Activated CD4-positive, alpha-beta T cell treated with anti-CD3 and anti-CD28 coated beads, Interleukin-2, amount 10 ng/mL, durations not matched to agents 7 days and 5 days (primary cell): ENCODE measurements at places on chromosomes 12 and 14. TPM values are rescaled to one million over a fixed set of nuclear protein-coding genes. Genes with fewer than 3 reads are reported as not detected.

Gene KLHL33
- 0.17 TPM for total RNA-seq

Gene IL26
- 1.00 TPM for total RNA-seq

Gene FOXN4
- not detected for total RNA-seq

Gene GRIN2B
- not detected for total RNA-seq

Gene ASPG
- not detected for total RNA-seq

Gene FAM186B
- total RNA-seq: 0.15 TPM

DNA sequence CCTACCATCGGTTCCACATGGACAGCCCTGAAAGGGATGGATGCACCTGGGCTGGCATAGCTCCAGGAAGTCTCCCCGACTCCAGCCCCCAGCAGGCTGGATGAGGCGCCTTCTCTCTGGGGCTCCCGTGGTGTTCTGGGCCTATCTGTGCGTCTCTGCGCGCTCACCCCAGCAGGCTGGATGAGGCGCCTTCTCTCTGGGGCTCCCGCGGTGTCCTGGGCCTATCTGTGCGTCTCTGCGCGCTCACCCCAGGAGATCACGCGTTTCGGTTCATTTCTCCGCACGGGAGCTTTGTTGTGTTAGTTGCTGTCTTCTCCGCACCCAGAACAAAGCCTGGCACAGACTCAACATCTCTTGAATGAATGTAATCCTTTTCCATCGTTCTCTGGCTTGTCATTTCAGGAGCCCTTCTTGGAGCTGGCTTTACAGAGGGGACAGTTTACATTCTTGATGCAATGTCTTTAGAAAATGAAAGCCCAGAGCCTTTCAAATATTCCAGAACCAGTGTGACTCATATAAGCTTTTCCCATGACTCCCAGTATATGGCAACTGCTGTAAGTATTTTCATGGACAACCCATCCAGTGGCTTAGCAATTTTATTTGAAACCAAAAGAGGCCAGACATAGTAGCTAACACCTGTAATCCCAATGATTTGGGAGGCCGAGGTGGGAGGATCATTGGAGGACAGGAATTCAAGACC, 40.3 kb downstream of the CFAP251 start:
- H3K4me3 ChIP-seq: no peak overlapping the region
- no peaks in the 10 kb centered on the region for H3K36me3 ChIP-seq
- DNase-seq: no peak
- peaks cover 2% of the 10 kb centered on the region for H3K27me3 ChIP-seq
- H3K27ac ChIP-seq: no peak overlapping the region
- H3K4me1 ChIP-seq: no peaks in the 10 kb centered on the region

DNA sequence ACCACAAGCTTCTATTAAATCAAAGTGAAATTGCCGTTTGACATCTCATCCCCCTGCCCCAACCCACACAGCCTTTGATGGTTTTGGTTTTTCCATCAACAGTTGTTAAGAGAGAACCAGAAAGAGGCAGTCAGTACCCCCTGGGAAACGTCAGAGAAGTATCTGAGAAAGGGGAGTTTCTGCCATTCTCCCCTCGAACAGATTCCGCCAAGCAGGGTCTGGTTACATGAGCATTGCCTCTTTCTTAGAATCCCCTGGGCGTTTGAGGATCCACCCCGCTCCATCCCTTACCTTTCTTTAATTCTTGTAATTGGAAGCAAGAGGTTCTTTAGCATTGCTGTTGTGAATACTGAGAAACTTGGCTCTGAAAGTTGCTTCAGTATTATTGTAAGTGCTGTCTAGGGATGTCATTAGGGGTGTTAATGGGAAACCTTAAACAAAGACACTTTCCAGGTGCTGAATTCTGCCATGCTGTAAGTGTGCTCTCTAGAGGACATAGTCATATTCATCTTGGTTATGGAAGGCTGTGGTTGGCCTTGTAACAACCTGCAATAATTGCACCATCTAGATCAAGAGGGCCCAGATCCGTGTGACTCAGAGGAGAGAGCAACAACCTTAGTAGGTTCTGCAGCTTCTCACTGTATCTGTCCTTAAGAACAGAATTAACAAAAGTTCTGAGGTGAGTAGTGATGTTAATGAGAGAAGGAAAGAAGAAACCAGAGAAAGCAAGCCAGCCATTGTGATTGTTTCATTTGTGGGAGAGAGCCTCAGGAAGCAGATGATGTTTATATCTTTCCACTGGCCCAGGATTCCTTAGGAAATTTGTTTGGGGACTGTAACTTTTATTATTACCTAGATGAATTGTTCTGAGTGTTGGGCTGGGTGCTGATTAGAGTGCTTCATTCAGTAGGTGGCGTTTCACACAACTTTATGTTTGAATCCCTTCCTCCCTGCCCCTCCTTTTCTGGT, 9.0 kb downstream of the TMBIM6 start:
- H3K4me1 ChIP-seq: peaks cover 73% of the 10 kb centered on the region
- H3K36me3 ChIP-seq: peaks cover 45% of the 10 kb centered on the region
- no peaks in the 10 kb centered on the region for H3K27me3 ChIP-seq
- H3K27ac ChIP-seq: peak overlapping the region; percentile 81

DNA sequence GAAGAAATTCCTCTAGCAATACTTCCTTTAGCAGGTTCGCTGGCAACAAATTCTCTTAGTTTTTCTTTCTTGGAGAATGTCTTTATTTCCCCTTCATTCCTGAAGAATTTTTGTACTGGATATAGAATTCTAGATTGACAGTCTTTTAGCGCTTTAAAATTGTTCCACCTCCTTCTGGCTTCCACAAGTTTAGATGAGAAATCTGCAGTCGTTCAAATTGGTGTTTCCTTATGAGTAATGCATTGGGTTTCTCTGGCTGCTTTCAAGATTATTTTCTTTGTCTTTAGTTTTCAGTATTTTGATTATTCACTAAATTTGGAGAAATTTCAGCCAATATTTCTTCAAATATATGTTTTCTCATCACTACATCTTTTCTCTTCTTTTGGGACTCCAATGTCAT, 33.3 kb upstream of the FGF6 start:
- H3K27ac ChIP-seq: no peak overlapping the region
- peaks cover under 1% of the 10 kb centered on the region for H3K4me1 ChIP-seq
- H3K27me3 ChIP-seq: peaks cover 20% of the 10 kb centered on the region
- DNase-seq: no peak

DNA sequence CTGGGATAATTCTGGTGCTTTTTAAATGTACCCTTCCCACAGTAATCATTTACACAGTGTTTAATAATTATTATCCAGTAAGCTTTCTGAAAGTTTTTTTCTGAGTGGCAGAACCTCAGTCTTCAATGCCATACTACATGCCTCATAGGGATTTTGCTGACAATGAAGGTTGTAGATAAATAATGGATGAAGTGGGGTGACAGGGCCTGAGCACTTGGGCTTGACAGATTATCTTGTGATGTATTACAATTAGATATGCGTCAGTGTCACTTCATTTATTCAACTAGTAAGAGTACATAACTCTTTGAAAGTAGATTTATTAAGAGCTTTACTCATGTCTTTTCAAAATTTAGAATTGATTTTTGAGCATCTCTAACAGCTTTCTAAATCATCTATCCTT, 176.1 kb downstream of the PDZRN4 start:
- no peak overlapping the region for H3K4me3 ChIP-seq
- DNase-seq: no peak
- no peaks in the 10 kb centered on the region for H3K36me3 ChIP-seq
- H3K27me3 ChIP-seq: no peaks in the 10 kb centered on the region

- peak overlapping the region; percentile 95 for H3K4me3 ChIP-seq
- H3K27ac ChIP-seq: peak overlapping the region; percentile 95
- no peaks in the 10 kb centered on the region for H3K27me3 ChIP-seq
- peak; percentile 78 for DNase-seq
- H3K36me3 ChIP-seq: peaks cover 38% of the 10 kb centered on the region
Measured at GRCh38 chr12:6792522-6793201, 3.3 kb downstream of the CD4 start.

DNA sequence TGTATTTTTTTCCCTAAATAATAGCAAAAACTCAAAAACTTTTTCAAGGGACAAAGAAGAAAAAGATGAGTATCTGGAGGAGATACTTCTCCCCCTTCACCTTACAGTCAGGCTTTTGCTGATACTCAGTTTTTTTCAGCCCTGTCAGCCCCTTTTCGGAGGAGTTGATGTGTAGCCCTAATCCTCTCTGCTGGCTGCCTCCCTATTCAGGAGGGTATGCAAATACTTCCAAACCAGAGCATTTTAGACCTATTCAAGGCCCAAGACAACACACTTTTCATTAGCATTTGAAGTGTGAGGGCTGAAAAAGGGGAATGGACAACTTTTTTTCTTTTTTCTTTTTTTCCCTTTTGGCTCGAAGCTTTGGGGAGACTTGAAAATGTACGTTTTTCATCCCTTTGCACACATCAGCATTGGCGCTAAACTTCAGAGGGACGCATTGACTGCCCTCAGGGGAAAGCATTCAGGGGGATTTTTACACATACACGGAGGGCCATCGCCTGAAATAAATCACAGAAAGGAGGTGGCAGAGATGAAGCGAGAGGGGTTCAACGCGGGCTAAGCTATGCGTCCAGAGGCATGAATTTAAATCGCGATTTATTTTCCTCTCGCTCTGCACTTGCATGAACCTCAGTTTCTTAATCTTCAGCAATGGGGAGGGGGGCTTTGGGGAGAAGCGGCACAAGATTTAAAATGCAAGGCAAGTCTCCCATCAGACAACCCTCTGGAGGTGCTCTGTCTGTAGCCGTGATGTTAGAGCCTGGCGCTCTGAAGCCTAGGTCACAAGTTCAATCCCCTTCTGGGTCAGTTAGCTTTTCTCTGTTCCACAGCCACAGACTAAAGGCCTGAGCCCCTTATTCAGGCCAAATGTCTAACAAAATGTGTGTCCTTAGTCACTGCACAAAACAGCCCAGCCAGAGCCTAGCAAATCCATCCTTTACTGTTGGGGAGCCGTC, 86.3 kb downstream of the ASCL1 start:
- H3K4me3 ChIP-seq: no peak overlapping the region
- H3K27me3 ChIP-seq: no peaks in the 10 kb centered on the region
- DNase-seq: no peak
- no peaks in the 10 kb centered on the region for H3K4me1 ChIP-seq
- no peak overlapping the region for H3K27ac ChIP-seq

DNA sequence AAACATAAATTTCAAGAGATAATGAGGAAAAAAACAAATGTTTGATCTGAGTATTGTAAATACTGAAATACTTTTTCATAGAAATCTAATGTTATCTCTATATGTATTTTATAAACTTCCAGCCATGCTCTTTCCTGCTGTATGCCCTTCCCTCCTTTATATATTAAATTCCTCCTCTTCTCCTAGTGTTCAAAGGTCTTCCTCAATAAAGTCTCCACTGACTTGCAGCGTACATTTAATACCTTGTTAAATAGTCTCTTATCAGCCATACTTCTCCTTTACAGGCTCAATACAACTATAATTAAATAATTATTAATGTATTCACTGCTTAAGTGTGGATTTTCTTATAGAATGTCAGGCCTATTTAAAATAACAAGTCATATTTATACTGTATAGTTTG, 26.0 kb downstream of the ERGIC2 start:
- DNase-seq: no peak
- no peak overlapping the region for H3K4me3 ChIP-seq
- H3K27ac ChIP-seq: no peak overlapping the region
- peaks cover 10% of the 10 kb centered on the region for H3K36me3 ChIP-seq
- no peaks in the 10 kb centered on the region for H3K4me1 ChIP-seq
- no peaks in the 10 kb centered on the region for H3K27me3 ChIP-seq

DNA sequence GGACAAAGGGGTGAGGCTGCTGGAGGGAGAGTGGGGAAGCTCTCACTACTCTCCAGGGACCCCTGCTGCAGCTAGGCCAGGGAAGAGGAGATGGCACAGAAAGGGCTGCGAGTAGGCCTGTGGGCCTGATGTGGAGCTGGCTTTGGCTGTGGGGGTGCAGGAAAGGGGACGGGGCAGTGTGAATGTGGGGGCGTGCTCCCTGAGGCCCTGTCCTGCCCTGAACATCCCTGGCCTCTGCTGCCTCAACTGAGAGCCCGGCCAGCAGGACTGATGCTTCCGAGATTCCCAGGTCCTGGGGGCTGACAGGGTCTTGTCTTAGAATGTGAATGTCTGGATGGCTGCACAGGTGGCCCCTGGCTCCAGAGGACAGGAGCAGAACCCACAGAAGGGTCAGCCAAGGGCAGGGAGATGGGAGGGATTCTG, 64.2 kb downstream of the CHGA start:
- H3K36me3 ChIP-seq: peaks cover 5% of the 10 kb centered on the region
- H3K4me3 ChIP-seq: no peak overlapping the region
- peaks cover 2% of the 10 kb centered on the region for H3K4me1 ChIP-seq
- H3K27ac ChIP-seq: no peak overlapping the region
- DNase-seq: no peak

GRCh38 chr12:69672195-69672594, 26.9 kb downstream of the BEST3 start:
- H3K27me3 ChIP-seq: peaks cover 3% of the 10 kb centered on the region
- H3K36me3 ChIP-seq: no peaks in the 10 kb centered on the region
- H3K4me3 ChIP-seq: no peak overlapping the region
- no peak for DNase-seq
- H3K27ac ChIP-seq: no peak overlapping the region

DNA sequence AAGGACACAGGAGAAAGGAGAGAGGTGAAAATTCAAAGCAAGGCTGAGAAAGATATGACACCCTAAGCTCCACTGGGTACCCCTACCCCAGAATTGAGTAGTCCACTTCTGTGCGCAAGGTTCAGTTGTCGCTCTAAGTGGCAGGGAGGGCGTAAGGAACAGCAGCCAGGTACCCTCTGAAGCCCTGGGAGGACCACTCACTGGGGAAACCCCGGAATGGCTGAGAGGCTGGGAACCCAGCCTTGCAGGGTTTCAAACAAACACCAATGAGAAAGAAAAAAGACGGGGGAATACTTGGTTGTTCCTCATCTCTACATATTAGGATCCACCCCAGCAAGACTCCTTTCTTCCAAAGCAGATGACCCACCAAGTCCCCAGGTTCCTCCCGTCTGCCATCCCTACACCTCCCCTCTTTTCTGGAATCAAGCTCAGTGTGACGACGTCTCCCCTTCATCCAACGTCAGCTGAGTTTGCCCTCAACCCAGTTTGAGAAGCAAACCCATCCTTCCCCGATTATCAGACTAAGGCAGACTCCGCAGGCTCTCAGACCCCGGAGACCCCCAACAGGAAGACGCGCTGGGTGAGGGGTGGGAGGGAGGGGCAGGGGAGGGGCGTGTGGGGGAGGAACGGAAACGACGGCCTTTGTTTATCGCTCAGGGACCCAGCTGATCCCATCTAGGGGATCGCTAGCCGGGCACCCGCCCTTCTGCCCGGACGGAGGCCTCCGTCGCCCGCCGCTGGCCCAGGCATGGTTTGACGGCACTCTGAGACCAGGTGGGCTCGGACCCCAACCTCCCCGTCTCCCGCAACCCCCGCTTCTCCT, 795 bp downstream of the LMBR1L start:
- H3K36me3 ChIP-seq: peaks cover 6% of the 10 kb centered on the region
- H3K27ac ChIP-seq: peak overlapping the region; percentile 94
- peak; percentile 28 for DNase-seq

- H3K27me3 ChIP-seq: peaks cover 10% of the 10 kb centered on the region
- H3K36me3 ChIP-seq: no peaks in the 10 kb centered on the region
- no peak for DNase-seq
- H3K4me1 ChIP-seq: no peaks in the 10 kb centered on the region
Measured at GRCh38 chr12:55847033-55847432, 4.3 kb upstream of the MMP19 start.

DNA sequence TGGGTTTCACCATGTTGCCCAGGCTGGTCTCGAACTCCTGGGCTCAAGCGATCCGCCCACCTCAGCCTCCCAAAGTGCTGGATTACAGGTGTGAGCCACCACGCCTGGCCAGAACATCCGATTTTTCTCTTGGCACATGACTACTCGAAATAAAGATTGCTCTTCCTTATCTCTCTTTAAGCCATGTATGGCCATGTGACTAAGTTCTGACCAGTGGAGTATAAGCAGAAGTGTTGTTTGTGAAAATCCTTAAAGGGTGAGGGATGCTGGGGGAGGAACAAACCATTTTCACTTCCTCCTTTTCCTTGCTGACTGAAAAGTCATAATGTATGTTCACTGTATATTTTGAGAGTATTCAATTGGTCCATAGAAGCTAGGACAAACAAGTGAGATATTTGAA, 50.7 kb upstream of the ATF7IP start:
- no peak overlapping the region for H3K4me3 ChIP-seq
- no peaks in the 10 kb centered on the region for H3K36me3 ChIP-seq
- no peaks in the 10 kb centered on the region for H3K4me1 ChIP-seq
- H3K27ac ChIP-seq: no peak overlapping the region
